Suppressor macrophage treated with lipopolysaccharide for 1 hour (primary cell): ENCODE measurements at places on chromosomes 16 and 17.

DNA sequence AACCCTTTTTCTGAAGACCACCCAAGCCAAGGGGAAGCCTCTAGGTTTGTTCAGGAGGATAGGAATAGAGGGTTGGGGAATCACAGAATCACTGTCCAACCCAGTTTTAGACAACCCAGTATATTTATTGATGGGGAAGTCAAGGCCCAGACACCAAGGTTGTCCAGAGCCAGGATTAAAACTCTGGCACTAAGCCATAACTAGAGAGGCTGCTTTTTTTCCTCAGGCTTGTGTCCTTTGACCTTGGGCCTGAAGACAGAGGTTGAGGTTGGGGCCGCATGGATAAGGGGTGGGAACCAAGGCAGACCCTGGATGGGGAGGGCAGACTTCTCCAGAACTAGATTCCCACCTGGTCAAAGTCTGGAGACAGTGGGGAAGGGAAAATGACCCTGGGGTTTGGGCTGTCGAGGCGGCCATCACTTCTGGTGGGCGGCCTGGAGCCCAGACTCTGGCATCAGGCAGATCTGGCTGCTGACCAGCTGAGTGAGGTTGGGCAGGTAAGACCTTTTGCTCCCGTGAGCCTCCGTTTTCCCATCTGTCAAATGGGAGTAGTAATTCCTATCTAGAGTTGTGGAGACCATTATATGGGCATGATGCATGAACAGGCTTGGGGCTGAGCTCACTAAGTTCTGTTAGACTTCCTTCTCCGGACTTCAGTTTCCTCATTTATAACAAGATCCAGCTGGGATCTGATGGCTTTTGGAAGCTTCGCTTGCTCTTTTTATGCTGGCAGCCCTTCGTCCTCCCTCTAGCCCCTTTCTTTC lies 17.9 kb downstream of the IGFBP4 start:
- no peak for DNase-seq

DNA sequence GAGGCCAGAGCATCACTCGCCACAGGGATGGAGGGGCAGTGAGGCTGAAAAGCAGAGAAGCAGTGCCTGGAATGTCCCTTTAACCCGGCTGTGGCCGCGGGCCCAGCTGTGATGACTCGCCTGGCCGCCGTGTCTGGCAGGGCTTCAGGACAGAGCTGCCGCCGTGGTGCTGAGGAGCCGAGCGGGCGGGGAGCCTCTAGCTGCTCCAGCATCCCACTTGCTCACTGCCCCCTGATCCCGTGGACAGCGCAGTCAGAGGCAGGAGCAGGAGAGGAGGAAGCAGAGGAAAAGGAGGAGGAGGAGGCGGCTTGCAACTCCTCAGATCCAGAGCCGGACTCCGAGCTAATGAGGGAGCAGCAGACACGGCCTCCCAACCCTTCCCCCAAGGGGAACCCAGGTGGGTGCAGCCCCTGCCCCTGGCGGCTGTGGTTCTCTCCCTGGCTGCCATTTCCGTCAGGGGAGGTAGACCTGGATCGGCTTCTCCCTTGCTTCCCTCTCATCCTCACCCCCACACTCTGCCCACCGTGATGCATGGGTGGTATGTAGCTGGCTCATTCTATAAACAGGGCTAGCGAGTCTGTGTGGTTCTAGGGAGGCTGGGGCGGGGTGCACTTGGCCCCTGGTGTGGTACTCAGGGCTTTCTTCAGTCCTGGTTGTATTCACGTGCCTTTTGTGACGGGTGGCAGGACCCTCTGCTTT lies 165.7 kb downstream of the CMIP start:
- DNase-seq, result no peak

DNA sequence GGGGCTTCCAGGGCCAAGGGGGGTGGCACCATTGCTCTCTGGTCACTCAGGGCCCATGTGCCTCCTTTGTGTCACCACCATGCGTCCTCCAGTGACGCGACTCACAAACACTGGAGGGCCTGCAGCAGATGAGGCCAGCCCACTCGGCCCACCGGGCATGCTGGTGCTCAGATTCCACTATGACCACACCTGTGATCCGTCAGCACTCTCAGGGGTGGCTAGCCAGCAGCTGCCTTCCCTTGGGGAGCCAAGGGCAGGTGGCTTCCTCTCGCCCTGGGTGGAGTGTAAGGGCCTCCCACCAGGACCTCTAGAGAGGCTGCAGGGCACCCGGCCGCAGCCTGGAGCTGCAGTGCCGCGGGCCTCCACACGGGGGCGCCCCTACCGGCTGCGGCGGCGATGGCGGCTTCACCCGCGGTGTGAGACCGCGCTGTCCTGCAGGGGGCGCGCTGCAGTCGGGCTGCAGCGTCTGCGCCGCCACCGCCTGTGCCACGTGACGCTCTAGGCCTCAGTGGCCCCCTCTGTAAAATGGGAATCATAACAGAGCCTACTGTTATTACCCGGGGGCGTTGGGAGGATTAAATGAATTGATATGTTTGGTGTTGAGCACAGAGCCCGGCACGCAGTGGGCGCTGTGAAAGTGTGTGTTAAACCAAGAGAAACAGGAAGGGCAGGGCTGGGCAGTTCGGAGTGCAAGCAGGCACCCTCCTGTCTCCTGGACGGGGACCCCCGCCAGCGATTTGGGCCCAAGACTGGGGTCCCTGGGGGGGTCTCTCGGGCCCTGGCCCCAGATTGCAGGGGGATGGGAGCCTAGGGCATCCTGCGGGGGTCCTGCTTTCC lies 192.4 kb upstream of the GSE1 start:
- peak; percentile 76 for DNase-seq

DNA sequence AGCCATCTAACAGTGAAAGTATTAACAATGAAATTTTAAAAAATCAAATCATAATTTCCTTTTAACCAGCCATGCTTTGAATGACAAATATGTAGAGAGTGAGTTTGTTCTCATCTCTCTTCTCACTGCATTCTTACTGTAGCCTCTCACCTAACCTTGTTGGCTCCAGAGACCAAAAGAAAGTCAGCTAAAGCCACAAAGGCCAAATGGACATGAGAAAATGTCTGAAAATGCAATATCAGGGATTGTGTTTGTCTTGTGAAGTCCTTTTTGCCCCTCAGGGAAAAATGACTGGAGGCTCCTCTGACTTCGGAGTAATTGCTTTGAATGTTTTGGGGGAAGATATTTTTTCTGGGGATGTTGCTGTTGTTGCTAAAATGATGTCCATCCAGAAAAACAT lies 166.3 kb downstream of the SLC39A11 start:
- DNase-seq, result no peak

- no peak for DNase-seq
Measured at GRCh38 chr16:77960766-77961165, 61.6 kb upstream of the CLEC3A start.

GRCh38 chr17:2388020-2388682 lies 12.7 kb downstream of the MNT start:
- DNase-seq, result no peak

GRCh38 chr17:299546-299945 lies 53.1 kb downstream of the RPH3AL start:
- DNase-seq, result no peak

DNA sequence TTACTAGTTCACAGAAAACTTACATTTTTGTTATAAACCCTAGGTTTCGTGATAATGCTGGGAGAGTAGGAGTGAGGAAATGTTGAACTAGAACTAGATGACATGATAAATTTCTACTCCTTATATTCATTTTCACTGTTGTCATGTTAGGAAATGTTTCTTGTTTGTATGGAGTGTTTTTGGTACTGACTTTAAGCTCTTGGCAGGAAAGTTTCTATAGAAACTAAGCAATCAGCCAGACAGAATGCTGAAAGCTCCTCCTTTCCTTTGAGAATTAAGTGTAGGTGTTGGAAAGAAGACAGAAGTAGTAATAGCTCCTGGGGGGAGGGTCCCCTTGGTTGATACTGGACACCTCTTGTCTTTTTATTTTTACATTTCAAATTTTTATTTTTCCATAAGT lies 309.8 kb downstream of the MAP2K4 start:
- no peak for DNase-seq

- DNase-seq, result no peak
Measured at GRCh38 chr17:82239926-82240505, 11.2 kb downstream of the SLC16A3 start.

GRCh38 chr17:27356091-27356705 lies 62.3 kb downstream of the WSB1 start:
- DNase-seq, result no peak

DNA sequence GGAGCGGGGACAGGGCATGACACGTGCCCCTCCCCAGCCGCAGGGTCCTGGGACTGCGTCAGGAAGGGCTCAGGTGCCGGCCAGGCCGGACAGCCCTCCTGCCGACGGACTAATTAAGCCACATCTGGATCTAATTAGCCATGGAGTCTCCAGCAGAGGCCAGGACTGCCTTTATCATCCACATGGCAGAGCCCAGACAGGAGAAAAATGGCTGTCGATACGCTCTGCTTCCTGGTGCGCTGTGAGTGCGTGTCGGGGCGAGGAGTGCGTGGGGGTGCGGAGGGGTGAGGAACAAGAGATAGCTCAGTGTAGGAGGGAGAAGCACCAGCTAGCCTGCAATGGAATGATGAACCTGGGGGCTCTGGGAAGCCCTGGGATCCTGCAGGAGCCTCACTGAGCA lies 218.8 kb downstream of the IRF8 start:
- no peak for DNase-seq

- DNase-seq, result no peak
Measured at GRCh38 chr16:57888128-57888527, 82.8 kb downstream of the CNGB1 start.

DNA sequence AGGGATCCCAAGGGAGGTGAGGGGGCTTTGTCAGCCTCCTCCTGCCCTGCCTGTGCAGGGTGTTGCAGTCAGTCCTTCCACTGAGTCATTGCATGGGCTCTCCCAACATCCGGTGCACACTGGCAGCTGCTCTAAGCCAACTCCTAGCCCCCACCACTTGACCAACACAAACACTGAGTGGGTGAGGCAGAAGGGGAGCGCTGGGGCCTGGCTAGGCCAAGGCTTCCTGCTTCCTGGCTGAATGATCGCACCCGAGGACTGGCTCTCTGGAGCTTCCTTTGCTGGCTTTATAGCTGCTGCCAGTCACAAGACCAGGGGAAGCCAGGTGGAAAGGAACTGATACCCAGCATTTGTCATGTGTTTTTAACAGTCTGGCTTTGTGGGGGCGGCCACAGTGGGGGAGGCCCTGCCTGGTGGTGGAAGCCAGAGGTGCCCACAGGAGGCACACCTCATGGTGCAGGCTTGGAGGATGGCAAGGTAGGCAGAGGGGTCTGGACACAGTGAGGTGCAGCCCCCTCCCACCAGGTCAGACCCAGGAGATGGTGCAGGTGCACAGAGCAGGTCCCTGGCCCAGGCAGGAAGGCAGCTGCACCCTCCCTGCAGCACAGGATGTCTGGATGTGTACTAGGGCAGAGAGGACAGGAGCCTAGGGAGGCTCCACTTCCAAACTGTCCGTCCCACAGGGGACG lies 6.8 kb downstream of the MPG start:
- DNase-seq, result peak; percentile 85

DNA sequence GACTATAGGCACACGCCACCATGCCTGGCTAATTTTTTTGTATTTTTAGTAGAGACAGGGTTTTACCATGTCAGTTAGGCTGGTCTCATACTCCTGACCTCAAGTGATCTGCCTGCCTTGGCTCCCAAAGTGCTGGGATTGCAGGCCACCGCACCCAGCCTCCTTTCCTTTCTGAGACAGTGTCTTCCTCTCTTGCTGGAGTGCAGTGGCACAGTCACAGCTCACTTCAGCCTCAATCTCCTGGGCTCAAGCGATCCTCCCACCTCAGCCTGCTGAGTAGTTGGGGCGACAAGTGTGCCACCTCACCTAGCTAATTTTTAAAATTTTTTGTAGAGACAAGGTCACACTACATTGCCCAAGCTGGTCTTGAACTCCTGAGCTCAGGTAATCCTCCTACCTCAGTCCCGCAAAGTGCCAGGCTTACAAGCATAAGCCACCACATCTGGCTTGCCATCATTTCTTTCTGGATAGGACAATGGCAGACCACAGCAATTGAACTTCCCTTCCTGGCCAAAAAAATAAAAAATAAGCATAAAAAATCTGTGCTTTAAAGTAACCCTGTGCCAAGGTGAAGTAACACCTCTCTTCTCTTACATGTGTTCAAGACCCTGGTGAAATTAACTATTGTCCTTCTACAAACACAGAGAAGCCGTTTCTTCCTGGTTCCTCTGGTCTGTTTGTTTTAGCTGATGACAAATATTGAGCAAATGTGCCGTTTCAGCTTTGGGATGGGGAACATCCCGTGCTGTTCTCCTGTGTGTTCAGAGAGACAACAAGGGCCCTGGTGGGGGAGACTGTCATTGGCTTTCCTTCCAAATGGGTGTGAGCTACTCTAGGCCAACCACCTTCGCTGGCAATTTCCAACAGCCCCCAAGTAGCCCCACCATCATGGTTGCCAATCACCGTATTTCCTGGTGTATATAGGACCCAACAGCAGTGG lies 60.2 kb downstream of the EMP2 start:
- no peak for DNase-seq

DNA sequence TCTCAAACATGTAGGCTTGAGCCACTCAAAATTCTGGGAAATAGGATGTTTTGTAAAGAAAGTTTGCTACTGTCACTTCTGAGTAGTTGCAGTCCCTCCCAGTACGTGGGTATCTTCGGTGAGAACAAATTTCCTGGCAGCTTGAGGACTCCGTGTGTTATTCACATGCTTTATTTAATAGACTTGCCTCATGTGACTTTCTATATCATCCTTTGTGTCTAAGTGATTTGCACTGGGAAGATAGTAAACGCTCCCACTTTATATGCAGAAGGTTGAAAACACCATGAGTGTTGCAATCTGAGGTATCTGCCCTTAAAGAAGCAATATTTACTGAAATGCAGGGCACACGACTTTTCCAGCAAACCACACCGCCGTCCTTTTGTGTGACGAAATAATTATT lies 643.7 kb downstream of the MAF start:
- DNase-seq, result no peak

DNA sequence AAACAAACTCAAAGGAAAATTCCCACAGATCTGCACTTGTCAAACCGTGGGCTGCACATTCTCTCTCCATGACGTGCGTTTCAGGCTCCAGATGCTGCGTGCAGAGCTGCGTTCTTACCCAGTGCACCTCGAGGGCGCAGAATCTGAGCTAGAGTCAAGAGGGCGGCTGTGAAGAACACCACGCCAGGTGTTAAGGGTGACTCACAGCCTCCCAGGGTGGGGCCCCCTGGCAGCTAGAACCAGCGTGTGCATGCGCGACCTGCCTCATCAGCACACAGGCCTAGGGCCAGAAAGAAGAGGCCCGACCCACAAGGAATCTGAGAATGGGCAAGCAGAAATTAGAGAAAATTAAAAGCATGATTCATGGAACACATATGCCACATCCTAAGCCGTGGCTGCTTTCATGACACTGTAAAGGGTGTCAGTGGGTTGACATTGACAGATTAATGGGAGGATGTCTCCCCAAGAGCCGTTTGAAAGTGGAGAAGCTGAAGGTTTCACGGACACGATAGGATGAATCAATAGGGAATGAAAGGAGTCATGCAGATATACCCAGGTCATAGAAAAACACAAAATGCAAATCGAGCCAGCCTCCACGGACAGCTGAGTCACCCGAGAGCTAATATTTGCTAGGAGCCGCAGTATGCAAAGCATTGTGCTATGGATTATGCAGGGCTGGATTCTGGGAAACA lies 29.0 kb downstream of the MARCHF10 start:
- DNase-seq, result no peak
